ENCODE measurements at places on chromosomes 12 and 14.

GRCh38 chr12:40837891-40838429 lies 145.7 kb downstream of the CNTN1 start:
- DNase-seq = no peak

- no peak for DNase-seq
These were observed 40.1 kb upstream of the EVL start for GRCh38 chr14:100025111-100025510.

GRCh38 chr14:47191700-47192099 lies 483.7 kb downstream of the MDGA2 start:
- no peak for DNase-seq

GRCh38 chr12:108807996-108808769 lies 49.2 kb downstream of the SSH1 start:
- DNase-seq = no peak

DNA sequence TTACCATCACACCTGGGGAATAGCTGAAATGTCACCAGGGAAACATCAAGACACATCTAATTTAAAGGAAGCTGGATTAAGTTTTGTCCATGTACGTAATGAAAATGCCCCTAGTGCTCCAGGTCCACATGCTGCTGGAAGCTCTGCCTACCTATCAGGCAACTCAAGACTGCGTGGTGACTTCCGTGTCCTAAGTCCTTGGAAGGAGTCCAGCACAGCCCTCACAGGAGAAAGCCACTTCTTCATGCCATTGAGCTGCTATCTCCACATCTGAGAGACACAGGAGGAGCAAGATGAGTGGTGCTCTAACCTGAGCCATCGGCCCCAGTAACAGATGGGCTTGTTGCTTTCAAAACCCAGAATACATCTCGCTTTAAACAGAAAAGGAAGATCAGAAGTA lies 316.4 kb downstream of the DPF3 start:
- DNase-seq = no peak

GRCh38 chr12:123006977-123007376 lies 26.5 kb downstream of the ARL6IP4 start:
- DNase-seq = no peak

DNA sequence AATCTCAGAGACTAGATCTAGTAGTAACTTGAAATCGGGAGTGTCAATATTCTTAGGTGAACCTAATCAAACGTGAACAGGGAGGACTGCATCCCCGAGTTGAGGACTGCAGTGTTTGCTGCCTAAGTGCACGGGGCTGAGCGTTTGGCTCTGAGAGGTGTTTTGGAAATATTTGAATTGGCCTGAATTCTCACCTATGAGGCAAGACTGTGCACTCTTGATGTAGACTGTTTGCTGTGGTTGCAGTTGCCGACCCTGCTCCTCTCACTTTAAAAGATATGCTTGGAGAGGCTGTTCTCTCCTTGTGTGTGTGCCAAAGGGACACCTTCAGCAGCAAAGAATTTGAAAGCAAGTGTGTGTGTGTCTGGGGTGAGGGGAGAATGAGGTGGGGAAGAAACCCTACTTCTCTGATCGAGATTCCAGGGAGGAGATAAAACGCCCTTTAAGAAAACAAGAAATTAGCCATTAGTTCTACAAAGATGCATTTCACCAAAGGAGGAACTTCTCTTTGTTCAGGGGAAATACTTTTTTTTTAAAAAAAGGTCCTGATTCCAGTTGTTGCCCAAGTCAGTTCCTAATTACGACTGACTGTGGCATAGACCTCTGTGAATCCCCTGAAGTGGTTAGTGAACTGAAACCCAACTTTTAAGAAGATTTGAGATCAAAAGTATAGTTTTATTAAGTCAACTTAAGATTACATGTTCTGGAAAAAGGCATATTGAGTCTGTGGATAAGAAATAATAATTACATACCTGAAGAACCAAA lies 106.6 kb downstream of the DYRK2 start:
- no peak for DNase-seq

- DNase-seq = no peak
These were observed 119.6 kb upstream of the EEA1 start for GRCh38 chr12:93048656-93049055.

GRCh38 chr12:59396919-59397318 lies 198.9 kb upstream of the SLC16A7 start:
- no peak for DNase-seq

- no peak for DNase-seq
These were observed 85.6 kb downstream of the GALNT9 start for GRCh38 chr12:132243596-132244310.

DNA sequence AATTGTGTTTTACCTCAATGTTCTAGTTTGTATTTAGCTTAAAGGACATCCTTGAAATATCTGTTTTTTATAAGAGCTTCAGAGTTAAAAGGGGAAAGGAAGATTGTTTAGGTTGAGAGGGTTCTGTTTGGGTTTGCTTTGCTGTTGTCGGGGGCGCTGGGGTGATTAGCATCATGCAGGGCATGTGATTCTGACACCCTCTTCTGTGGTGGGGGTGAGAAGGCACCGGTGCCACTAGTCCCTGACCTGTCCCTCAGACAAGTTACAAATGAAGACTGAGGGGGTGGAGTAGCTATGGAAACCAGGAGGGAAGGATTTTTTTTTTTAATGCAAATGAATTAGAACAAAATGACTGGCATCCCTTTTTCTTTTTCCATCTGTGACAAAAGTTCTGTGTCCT lies 291.3 kb downstream of the RPAP3 start:
- no peak for DNase-seq
